ENCODE measurements at places on chromosomes 7 and 10. TPM values are rescaled to one million over a fixed set of nuclear protein-coding genes. Genes with fewer than 3 reads are reported as not detected.

Gene LEP
- not detected for total RNA-seq

Gene GGCT
- 7.4 TPM for total RNA-seq

Gene LFNG
- 119 TPM for total RNA-seq

Gene HERPUD2
- 94.0 TPM for total RNA-seq

Gene SFTPA2
- total RNA-seq: 6.4 TPM

Gene TMEM120A
- total RNA-seq: 34.4 TPM

Gene MRM2
- total RNA-seq: 8.7 TPM

Gene SLC13A4
- not detected for total RNA-seq

Gene GPER1
- total RNA-seq: not detected

Gene MRLN
- not detected for total RNA-seq

Gene LDB3
- not detected for total RNA-seq

Gene FEZF1
- total RNA-seq: not detected

DNA sequence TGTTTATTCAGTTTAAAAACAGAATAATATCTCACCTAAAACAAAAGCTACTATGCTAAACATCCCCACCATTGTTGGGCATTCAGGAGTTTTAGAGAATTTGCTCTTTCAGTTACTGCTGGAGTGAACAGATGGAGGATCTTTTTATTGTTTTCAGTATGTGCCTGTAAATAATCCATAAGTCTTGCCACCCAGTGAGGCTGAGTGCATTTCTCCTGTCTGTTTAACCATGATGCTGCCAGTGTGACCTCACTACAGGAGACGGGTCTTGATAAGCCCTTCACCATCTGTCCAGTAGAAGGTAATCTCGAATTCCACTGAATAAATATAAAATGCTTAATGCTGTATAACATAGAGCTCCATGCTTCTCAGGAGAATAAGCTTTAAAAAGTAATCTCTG, 430.9 kb downstream of the POM121L12 start:
- DNase-seq: no peak

DNA sequence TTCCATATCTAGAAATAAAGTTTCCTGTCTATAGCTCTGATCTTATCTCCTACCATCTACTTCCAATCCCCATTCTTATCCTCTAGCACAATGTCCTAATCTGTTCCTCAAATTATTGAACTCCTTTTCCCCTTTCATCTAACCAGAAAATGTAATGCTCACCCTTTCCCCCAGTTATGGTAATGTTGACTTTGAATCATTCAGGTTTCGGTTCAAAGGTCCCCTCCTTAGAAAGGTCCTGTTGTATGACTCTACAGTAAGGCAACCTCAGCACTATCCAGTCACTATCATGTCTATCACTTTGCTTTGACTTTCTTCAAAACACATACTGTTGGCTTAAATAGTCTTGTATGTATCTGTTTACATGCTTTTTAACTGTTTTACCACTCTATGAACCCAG, 264.2 kb upstream of the PCDH15 start:
- no peak for DNase-seq

- DNase-seq: no peak
Observed at GRCh38 chr10:99520040-99520846, 12.5 kb upstream of the NKX2-3 start.

DNA sequence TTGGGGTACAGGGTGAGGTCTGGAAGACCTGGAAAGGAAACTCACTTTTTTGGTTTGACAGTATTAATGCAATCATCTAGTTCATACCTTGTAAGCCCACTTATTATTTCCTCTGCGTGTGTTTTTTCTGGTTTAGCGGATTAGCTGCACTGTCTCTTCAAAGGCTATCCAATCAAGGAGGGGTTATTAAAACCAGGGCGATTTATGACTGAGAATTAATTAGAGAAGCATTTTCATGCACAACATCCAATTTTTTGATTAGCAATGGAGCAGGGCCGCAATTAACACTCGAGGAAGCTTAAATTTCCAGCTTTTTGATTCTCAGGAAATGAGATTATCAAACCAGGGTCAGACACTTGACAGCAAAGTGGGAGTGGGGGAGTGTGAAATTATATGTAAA, 248.9 kb downstream of the EXOC4 start:
- DNase-seq: no peak

DNA sequence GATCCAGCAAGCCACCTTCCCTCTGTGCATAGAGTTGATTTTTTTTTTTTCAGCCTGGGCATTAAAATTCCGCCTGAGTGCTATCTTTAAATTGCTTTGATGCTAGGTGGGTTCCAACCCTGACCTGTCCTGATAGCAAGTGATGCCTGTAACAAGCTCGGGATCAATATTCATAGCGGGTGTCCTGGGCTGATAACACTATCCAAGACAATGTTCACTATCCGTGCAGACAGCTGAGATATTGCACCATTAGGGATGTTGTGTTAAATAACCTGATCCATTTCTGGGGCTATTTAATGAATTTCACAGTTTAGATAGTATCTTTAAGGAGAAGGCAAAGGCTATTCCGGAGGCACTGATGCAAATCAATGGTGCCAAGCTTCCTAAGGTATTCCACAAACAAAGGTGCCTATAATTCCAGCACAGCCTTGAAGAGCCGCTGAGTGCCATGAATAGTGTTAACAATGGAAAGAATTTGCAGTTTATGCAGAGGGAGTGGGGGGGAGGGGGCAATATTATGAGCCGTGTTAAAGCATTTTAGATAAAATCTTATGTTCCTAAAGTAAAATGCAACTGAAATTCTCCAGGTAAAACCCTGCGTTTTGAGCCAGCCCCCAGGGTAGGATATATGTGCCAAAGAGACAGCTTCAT, 4.2 kb upstream of the NKX1-2 start:
- DNase-seq: no peak

GRCh38 chr7:24854866-24855265, 97.6 kb upstream of the GSDME start:
- DNase-seq: no peak

DNA sequence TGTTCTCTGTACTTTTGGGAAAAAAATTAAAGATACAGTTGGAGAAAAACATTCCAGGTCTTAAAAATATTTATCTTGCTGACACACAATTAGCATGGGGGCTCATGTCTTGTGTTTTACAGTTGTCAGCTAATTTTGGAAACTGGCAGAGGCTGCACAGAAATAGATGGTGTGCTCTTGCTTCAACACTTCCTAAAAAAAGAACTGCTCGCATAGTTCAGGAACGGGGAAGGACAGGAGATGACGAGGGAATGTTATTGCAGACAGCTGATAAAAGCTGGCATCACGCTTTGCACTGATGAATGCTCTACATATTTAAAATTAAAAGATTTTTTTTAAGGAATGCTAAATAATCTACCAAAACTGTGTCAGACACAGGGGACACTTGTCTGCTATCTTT, 103.5 kb upstream of the CELF2 start:
- no peak for DNase-seq

DNA sequence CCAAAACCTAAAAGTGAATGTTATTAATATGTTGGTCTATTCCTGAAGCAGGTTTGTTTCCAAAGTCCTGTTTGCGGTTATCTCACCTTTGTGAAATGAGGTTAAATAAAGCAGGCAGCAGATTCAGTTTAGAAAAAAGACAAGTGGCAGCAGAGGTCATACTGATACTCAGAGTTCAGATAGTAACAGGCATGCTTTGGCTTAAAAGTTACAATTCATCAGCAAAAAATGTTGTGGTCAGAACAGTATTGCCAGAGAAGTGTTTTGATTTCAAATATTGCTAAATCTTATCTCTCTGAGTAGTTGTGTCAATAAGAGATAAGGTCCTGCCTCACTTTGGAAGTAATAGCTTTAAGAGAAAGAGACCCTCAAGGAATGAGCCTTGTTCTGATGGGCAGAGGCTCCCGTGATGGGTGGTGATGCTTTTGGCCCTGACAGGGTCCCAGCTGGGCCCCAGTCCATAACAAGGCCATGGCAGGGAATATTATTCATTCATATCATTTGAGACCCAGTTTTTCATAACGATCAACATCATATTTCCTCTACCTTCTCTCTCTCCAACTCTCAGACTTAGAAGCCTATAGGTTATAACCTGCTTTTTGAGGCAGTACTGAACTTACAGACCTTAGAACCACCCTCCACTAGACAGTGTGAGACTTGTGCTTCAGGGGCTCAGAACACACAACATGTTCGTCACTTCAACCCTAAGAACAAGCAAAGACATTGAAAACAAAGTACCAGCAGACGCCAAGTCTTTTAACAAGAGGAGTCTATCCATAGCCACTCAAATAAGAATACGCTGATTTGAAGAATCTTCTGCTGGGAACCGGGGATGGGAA, 58.5 kb upstream of the AHR start:
- no peak for DNase-seq

- DNase-seq: no peak
Observed at GRCh38 chr7:157370742-157371141, 33.9 kb downstream of the DNAJB6 start.

GRCh38 chr10:32372000-32372875, 25.3 kb upstream of the EPC1 start:
- DNase-seq: no peak

DNA sequence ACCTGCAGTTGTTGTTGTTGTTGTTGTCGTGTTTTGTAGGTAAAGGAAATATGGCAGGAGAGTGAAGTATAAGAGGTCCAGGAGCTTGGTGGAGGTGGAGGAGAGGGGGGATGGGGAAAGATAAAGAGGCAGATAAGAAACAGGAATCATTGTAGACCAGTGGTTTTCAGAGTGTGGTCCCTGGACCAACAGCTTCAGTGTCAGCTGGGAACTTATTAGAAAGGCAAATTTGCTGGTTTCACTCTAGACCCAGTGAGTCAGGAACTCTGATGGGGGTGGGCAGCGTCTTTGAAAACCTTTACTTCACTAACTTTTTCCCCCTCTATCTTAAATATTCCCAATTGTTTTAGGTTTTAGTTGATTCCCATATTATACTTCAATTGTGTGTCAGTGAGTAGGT, 241.5 kb downstream of the AUTS2 start:
- DNase-seq: no peak

DNA sequence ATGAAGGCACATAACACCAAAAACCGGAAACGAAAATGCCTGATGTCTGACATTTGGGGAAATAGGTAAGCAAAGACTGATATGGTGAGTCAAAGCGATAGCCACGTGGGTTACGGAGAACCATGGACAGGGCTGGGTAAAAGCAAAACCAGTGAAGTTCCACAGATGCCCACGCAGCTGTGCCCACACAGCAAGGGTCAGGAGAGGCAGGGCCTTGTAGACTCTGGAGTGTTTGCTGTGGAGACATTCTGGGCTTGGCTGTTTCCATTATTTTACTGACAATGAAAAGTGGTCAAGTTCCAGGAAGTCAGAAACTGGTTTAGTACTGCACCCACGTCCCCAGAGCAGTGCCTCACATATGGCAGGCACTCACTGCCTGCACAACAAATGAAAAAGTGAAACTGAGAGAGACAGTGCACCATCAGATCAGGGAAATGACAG, 148.7 kb downstream of the ZMYND11 start:
- DNase-seq: no peak

- no peak for DNase-seq
Observed at GRCh38 chr10:123269675-123270074, 115.5 kb downstream of the BUB3 start.

DNA sequence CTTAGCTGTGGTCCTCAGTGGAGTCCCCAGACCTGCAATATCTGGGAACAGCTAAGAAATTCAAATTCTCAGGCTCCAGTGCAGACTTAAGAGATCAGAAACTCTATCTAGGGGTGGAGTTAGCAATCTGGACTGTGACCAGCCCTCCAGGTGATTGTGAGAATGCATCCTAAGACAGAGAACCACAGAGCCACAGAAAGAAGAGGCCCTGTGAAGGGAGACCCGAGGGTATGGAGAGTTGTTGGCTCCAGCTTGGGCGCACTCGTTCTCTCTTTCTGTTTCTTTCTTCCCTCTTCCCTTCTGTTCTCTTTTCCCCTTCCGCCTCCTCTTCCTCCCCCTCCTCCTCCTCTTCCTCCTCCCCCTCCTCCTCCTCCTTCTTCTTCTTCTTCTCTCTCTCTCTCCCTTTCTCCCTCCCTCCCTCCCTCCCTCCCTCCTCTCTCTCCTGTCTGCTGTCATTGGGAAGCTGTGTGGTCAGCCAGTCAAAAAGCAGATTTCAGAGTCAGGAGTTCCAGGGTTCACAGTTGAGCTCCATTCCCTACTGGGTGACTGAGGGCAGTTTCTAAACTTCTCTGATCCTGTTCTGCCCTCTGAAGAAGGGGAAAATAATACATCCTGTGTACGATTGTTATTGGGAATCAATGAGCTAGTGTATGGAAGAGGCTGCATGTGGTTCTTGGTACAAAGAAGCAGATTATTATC, 62.1 kb upstream of the STEAP1B start:
- DNase-seq: no peak

GRCh38 chr7:103924184-103924583, 65.3 kb downstream of the RELN start:
- no peak for DNase-seq

DNA sequence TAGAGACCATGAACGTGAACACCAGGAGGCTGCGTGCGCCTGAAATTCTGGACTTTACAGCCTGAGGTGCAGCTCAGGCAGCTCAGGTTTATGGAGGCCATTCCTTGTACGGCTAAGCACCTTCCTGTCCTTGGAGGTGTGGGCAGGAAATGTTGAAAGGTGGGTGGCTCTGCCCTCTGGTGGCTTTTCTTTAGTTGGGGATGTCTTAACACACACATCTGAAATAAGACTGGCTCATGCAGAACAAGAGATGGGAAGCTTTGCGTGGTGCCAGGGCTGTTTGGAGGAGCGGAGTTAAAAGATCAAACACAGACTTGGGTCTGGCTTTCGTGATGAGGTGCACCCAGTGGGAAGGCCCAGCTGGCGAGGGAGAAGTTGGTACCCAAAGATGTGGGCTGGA, 64.1 kb downstream of the DOCK1 start:
- no peak for DNase-seq

GRCh38 chr10:112605063-112605462, 158.0 kb downstream of the VTI1A start:
- no peak for DNase-seq

GRCh38 chr10:114307731-114308130, 68.7 kb downstream of the VWA2 start:
- no peak for DNase-seq

GRCh38 chr7:82081644-82082224, 311.9 kb upstream of the HGF start:
- no peak for DNase-seq
